Progenitor cell of endocrine pancreas (in vitro differentiated cells): ENCODE measurements at places on chromosomes 6 and 20.

DNA sequence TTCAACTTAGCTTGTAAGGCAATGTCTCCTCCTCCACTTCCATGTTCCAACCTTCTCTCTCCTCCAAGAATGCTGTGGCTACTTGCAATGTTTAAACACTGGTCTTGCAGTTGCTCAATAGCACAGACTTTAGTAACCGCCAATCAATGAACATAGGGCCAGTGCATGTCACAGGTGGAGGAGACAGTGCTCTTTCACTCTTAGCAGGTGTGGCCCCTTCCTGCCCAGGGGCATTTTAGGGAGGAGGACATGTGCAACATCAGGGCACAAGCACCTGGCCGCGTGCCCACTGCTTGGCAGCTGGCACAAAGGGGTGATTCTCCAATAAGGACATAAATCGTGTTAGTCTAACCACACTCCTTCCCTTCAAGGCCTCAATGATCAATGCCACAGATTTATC, 41.3 kb downstream of the ADGRF1 start:
- no peak for DNase-seq
- H3K36me3 ChIP-seq = no peaks in the 10 kb centered on the region
- H3K27me3 ChIP-seq = no peaks in the 10 kb centered on the region
- peaks cover 9% of the 10 kb centered on the region for H3K4me1 ChIP-seq
- no peak overlapping the region for H3K4me3 ChIP-seq

- H3K4me1 ChIP-seq = peaks cover 16% of the 10 kb centered on the region
- H3K4me3 ChIP-seq = no peak overlapping the region
- no peak overlapping the region for H3K27ac ChIP-seq
- peaks cover 36% of the 10 kb centered on the region for H3K36me3 ChIP-seq
- H3K27me3 ChIP-seq = no peaks in the 10 kb centered on the region
These were observed 5.3 kb downstream of the HDDC2 start for GRCh38 chr6:125296471-125296870.

DNA sequence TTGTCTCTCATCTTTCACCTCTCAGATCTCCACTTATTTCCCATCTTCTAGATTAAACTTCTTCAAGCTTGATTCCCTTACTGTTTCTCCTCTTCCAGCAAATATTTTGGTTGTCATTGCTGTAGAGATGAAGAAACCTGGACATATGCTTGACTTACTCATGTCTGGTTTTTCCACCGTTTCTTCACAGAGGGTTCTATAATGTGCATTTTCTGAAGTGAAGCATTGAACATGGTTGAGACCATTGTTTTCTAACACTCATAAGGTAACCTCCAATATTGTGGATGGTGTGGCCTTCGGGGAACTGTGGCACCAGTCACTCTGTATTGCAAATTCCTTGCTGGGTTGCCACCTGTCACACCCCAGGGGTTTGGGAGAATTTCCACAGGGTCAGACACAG, 237.2 kb downstream of the PLCB1 start:
- H3K36me3 ChIP-seq = no peaks in the 10 kb centered on the region
- H3K27me3 ChIP-seq = peaks cover 18% of the 10 kb centered on the region
- no peak overlapping the region for H3K4me3 ChIP-seq
- peaks cover 11% of the 10 kb centered on the region for H3K4me1 ChIP-seq
- H3K27ac ChIP-seq = no peak overlapping the region

DNA sequence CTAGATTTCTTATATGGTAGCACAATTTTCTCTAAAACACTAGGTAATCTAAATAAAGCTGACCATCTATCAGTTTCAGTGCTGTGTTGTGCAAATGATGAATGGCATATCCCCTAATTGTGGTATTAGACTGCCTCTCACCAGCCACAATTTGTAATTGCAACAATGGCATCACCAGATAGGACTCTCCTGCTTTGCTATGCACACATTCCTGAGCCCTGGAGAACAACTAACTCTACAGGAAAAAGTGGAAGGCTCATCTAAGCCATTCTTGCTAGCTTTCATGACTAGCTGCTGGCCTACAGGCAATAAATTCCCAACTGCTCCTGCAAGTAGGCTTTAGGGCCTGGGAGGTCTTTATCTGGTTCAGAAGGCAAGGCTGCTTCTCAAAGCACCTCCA, 974.1 kb downstream of the EYS start:
- no peak for DNase-seq
- H3K4me1 ChIP-seq = no peaks in the 10 kb centered on the region
- no peak overlapping the region for H3K4me3 ChIP-seq
- H3K36me3 ChIP-seq = no peaks in the 10 kb centered on the region
- no peak overlapping the region for H3K27ac ChIP-seq
- no peaks in the 10 kb centered on the region for H3K27me3 ChIP-seq

- peaks cover 8% of the 10 kb centered on the region for H3K36me3 ChIP-seq
- no peak for DNase-seq
- no peaks in the 10 kb centered on the region for H3K27me3 ChIP-seq
These were observed 7.2 kb downstream of the TPX2 start for GRCh38 chr20:31746068-31746878.

DNA sequence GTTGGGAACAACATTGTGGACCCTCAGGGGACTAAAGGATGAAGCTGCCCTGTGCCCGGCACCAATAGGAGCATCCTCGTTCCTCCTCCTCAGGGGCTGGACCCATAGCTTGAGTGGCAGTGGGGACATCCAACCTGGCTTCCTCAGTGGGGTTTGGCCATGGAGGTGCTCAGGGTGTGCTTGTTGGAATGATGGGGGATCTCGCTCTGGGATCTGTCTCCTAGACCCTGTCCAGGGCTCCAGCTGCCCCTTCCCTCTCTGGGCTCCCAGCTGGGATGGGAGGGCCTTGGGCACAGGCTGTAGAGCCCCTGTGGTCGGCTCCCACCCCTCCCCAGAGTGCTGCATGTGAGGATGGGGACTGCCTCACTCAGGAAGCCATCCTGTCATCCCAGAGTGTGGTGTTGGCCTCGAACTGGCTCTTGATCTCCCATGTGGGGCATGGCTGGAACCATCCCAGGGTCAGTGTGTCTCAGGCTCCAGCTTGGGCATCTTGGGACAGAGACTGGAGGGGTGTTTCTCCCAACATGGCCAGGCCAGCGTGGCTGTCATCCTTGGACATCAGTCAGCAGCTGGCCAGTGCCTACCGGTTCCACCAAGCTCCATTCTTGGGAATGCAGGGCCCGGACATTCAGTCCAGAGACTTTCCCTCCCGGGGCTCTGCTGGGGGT, 9.5 kb upstream of the MYT1 start:
- DNase-seq = no peak
- H3K4me1 ChIP-seq = no peaks in the 10 kb centered on the region
- no peak overlapping the region for H3K27ac ChIP-seq
- no peaks in the 10 kb centered on the region for H3K36me3 ChIP-seq
- H3K4me3 ChIP-seq = no peak overlapping the region

DNA sequence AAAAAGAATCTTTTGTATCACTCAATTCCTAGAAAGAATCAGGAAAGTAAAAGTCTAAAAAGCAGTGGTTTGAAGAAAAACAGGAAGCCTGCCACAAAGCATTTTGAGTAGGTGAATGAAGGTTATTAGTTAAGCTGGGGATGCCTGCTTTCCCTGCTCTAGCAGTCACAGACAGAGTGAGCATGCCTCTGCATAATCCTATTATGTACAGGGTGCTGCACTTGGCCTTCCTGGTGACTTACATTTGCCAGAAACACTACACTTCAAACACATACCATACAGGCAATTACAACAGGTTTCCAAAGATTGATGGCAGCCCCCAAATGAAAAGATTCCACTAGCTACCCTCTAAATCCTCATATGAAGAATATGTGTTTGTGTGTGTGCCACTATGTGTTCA, 130.8 kb downstream of the TPBG start:
- no peak overlapping the region for H3K4me3 ChIP-seq
- no peaks in the 10 kb centered on the region for H3K27me3 ChIP-seq
- H3K4me1 ChIP-seq = peaks cover 6% of the 10 kb centered on the region
- no peak for DNase-seq
- no peaks in the 10 kb centered on the region for H3K36me3 ChIP-seq

DNA sequence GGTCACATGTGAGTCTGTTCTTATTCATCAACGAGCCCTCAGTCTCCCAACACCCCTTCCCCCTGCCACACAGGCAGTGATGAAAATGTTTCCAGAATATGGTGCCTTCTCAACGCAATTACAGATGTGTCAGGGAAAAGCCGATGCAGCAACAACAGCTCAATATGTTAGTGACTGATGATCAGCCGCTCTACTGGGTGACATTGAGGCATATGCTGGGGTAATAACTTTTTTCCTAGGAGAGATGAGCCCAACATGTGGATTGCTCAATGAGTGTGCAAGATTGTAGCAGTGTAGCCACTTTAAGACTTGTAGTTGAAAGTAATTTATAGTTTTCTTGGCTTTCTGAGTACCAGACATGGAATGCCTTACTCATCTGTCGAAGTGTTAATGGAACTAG, 49.4 kb downstream of the DTD1 start:
- H3K27me3 ChIP-seq = no peaks in the 10 kb centered on the region
- H3K27ac ChIP-seq = no peak overlapping the region
- peaks cover 24% of the 10 kb centered on the region for H3K4me1 ChIP-seq
- H3K4me3 ChIP-seq = no peak overlapping the region
- no peaks in the 10 kb centered on the region for H3K36me3 ChIP-seq
- no peak for DNase-seq

DNA sequence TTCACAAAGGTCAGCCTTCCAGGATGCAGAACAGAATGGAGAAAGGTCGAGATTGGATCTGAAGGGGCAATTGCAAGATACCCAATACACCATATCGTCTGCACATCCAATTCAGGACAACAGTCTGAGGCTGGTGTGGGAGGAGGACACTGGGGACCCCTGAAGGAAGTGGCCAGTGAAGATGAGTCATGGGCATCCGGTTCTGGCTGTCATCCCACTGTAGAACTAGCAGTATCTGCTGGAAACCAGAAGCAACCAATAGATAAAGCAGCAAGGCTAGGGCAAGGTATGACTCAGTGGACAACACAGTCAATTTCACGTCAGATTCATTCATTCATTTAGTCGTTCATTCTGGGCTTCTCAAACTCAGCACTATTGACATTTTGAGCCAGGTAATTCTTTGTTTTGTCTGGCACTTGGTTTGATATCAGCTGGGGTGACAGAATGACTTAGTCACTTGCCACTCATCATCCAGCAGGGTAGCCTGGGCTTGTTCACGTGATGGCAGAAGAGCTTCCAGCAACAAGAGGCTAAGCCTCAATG, 30.3 kb upstream of the SHLD1 start:
- H3K27me3 ChIP-seq = no peaks in the 10 kb centered on the region
- no peak for DNase-seq
- no peak overlapping the region for H3K4me3 ChIP-seq
- H3K36me3 ChIP-seq = no peaks in the 10 kb centered on the region
- H3K4me1 ChIP-seq = no peaks in the 10 kb centered on the region
- no peak overlapping the region for H3K27ac ChIP-seq

- H3K27me3 ChIP-seq = no peaks in the 10 kb centered on the region
- DNase-seq = no peak
- no peaks in the 10 kb centered on the region for H3K36me3 ChIP-seq
- no peaks in the 10 kb centered on the region for H3K4me1 ChIP-seq
These were observed 524.9 kb downstream of the PHF3 start for GRCh38 chr6:64160486-64160885.

DNA sequence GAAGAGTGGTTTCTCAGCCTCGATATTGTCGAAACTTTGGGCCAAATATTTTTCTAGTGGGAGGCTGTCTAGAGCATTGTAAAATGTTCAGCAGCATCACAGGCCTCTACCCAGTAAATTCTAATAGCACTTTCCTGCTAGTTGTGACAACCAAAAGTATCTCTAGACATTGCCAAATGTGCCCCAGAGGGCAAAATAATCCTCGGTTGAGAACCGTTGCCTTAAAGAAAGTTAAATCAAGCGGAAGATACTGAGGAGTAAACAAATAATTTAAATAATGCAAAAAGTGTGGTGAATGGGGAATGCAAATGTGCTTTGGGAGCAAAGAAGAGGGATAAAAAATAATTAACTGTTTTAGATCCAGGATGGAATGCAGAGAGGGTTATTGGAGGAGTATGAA, 106.4 kb upstream of the ASCC3 start:
- H3K4me3 ChIP-seq = no peak overlapping the region
- no peak for DNase-seq
- H3K4me1 ChIP-seq = peaks cover 2% of the 10 kb centered on the region
- no peak overlapping the region for H3K27ac ChIP-seq

DNA sequence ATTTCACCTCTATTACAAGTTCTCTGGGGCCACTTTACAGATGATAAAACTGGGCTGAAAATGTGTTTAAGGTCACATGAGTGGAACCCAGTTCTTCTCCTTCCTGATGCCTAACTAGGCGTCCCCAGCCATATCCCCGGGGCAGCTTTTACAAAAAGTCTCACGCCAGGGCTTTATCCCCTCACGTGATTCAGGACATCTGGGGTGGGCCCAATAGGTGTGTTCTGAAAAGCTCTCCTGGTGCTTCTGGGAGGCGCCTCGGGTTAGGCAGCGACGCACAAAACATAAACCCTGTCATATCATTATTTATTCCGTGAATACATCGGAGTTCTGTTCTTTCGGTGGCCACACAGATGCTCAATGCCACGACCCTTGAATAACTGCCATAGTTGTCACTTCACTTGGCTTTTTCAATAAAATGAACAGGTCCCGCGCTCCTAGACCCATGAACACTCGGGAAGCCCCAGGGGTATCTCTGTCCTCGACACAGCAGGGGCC, 32.1 kb downstream of the SF3B5 start:
- H3K27ac ChIP-seq = peak overlapping the region; percentile 49
- no peaks in the 10 kb centered on the region for H3K36me3 ChIP-seq
- H3K27me3 ChIP-seq = peaks cover 71% of the 10 kb centered on the region

DNA sequence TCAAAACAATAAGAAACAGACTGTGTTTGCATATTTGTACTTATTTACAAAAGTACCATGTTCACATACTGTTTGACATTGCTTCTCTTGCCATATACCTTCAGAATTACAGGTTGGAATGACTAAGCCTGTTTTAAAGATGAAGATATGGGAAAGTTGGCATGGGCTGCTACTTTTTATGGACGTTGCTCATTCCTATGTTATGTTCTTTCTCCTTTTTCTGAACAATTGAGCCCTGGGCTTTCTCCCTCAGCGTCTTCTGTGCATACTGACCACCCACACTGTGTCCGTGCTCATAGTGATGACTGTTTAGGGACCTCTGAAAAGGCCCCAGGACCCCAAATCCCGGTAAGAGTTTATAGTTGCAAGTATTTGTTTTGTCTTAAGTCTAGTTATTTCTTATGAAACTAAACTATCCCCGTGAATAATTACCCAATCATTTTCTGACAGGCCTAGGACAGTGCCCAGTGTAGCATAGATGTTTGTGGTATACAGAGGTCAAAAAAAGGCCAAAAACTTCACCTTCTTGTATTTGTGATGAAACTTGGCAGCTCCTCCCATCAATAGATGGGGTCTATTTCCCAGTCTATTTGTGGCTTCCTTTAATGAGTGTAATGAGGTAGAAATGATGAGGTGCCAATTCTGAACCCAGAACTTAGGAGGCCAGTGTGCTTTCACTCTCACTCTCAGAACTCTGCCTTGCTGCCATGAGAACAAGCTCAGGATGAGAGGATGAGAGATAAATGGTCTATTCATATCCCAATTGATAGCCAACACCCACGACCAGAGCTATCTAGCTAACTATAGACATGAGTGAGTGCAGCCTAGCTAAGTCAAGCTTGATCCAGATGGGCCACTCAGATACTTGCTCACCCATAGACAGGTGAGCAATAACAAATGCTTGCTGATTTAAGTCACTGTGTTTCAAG, 40.9 kb downstream of the GSTA4 start:
- H3K27ac ChIP-seq = no peak overlapping the region
- peaks cover 9% of the 10 kb centered on the region for H3K4me1 ChIP-seq
- H3K36me3 ChIP-seq = no peaks in the 10 kb centered on the region
- no peak for DNase-seq
- no peaks in the 10 kb centered on the region for H3K27me3 ChIP-seq
